ENCODE measurements at places on chromosomes 6 and 20.

GRCh38 chr20:47682028-47682783 lies 103.1 kb downstream of the SULF2 start:
- DNase-seq: no peak

DNA sequence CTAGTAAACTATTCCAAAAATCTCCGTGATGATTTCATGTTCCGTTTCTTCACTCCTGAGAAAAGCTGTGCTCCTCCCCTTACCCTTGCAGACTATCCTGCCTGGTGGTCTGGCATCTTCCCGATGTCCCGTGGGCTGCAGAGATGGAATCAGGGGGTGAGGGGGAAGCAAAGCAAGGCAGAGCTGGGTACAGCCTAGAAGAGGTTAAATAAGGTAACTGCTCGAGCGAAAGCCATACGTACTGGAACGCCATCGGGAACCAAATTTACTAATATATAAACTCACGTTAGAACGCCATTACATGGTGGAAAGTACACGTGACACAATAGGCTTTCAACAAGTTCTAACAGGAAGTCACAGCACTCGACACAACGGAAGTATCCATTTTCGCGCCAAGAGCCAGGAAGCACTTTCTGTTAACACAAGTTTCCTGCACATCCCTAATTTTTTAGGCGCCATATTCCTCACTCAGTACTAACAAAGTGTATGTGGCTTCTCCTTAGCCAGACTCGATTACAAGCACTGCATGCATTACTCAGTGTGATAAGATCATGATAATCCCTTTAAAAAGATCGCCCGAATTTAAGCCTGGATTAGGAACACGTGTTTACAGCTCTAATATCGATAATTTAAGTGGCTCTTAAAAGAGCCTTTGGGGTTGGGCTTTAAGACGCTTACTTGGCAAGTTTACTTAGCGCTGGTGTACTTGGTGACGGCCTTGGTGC lies 101.6 kb upstream of the PRSS16 start:
- no peak for DNase-seq

GRCh38 chr6:112764377-112764776 lies 417.2 kb downstream of the RFPL4B start:
- no peak for DNase-seq

DNA sequence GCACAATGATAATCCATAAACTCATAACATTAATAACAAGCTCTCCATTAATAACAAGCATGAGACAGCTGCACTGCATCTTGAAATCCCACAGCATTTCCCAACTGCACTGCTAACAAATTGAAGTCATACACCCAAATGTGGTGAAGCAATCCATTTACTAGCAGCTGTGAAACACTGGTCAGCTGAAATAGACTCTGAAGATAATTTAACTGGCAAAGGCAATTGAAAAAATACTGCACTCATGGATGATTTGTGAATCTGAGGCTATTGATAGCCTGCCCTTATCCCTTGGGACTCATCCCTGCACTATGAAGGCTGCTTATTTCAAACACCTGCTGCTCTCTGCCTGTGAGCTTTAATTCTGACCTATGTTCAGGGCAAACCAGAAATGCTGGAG lies 49.1 kb upstream of the PLCB1 start:
- DNase-seq: no peak

DNA sequence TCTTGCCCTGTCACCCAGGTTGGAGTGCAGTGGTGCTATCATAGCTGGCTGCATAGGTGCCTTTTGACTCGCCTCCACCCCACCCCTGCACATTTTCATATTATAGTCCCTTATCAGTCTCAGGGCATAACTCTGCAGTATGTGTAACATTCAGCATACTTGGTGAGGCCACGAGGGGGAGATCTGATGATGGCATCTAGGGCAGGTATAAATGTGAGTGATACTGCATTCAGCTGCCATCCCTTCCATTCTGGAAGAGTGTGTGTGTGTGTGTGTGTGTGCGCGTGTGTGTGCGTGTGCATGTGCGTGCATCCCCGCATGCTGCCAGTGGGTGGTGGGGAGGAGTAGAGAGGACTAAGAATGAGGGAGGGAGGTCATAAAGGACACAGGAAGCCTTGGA lies 81.4 kb downstream of the JARID2 start:
- DNase-seq: no peak

- DNase-seq: no peak
These were observed 463.0 kb downstream of the PRKN start for GRCh38 chr6:162264581-162264980.

DNA sequence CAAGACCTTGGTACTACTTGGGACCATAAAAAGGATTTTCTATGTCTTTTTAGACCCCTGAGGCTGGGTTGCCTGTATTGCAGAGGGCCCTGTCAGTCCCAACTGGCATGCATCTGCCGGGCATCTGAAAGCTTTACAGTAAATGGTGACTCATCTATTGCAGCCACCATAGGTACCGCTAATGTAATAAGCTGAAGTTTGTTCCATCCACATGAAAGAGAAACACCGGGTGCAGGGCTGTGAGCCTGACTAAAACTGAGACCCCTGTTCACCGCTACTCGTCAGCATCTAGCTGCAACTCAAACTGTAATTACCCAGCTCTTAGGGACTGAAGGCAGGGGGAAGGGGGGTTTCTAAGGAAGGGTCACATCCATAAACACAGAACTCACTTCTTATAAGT lies 49.5 kb downstream of the TRERF1 start:
- DNase-seq: no peak

GRCh38 chr6:71410164-71410566 lies 121.6 kb downstream of the OGFRL1 start:
- DNase-seq: no peak

- DNase-seq: no peak
These were observed 1.7 kb upstream of the ADGRB3 start for GRCh38 chr6:68633281-68633971.

DNA sequence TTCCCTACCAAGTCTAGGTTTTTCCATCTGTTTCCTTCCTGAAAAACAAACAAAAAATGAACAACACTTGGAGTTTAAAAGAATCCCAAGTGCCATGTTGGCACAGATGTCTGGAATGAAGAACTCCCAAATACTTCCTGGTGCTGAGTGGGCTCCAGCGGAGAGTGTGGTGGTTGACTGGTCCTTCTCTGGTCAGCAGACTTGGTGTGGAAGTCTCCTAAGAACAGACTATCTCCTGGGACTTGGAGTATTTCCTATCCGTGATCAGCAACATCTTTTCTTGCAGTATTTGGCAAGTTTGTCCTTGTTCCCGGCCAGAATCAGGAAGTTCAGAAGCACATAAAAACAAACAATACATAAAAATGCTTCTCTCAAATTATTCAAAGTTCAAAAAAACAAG lies 154.1 kb downstream of the MTFR2 start:
- no peak for DNase-seq

GRCh38 chr6:42182101-42182500 lies 8.9 kb downstream of the GUCA1A start:
- DNase-seq: no peak

- peak; percentile 65 for DNase-seq
These were observed 261.4 kb upstream of the IRAK1BP1 start for GRCh38 chr6:78605909-78606446.

- DNase-seq: peak; percentile 68
These were observed 123.7 kb upstream of the BTN3A2 start for GRCh38 chr6:26241033-26241895.

DNA sequence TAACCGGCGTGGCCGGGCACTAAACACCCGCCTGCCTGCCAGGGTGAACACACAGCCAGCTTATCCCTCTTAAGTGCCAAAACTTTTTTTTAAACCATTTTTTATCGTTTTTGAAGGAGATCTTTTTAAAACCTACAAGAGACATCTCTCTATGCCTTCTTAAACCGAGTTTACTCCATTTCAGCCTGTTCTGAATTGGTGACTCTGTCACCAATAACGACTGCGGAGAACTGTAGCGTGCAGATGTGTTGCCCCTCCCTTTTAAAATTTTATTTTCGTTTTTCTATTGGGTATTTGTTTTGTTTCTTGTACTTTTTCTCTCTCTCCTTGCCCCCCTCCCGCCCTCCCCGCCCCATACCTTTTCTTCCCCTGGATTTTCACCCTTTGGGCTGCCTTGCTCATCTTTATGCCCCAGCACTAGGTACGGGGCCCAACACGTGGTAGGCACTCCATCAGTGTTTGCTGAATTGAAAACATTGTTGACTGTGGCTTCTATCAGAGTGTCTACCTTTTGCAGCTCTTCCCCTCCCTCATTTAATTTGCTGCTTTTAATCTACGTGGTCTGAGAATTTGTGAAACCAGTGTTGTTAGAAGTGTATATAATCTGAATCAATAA lies 1.5 kb downstream of the ZCCHC3 start:
- no peak for DNase-seq

GRCh38 chr6:166952567-166953486 lies 3.5 kb downstream of the RNASET2 start:
- DNase-seq: no peak

DNA sequence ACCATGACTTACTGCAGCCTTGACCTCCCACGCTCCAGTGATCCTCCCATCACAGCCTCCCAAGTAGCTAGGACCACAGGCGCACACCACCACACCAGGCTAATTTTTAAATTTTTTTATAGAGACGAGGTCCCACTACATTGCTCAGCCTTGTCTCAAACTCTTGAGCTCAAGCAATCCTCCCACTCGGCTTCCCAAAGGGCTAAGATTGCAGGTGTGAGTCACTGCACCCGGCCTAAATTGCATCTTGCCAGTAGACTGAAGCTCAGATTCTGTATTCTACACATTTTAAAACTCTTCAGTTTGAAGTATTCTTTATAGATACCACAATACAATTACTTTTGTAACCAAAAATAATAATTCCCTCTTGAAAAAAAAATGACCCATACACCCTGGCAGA lies 11.4 kb downstream of the NUDT3 start:
- DNase-seq: no peak

- DNase-seq: no peak
These were observed 180.7 kb upstream of the PRSS16 start for GRCh38 chr6:27066802-27067201.

DNA sequence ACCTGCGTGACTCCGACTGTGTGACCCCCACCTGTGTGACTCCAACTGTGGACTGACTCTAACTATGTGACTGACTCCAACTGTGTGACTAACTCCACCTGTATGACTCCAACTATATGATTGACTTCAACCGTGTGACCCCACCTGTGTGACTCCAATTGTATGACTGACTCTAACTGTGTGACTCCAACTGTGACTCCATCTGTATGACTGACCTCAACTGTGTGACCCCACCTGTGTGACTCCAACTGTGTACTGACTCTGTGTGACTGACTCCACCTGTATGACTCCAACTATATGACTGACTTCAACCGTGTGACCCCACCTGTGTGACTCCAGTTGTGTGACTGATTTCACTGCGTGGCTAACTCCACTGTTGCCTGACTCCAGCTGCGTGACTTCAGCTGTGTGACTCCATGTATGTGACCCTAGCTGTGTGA lies 38.6 kb downstream of the SYNJ2 start:
- DNase-seq: no peak

DNA sequence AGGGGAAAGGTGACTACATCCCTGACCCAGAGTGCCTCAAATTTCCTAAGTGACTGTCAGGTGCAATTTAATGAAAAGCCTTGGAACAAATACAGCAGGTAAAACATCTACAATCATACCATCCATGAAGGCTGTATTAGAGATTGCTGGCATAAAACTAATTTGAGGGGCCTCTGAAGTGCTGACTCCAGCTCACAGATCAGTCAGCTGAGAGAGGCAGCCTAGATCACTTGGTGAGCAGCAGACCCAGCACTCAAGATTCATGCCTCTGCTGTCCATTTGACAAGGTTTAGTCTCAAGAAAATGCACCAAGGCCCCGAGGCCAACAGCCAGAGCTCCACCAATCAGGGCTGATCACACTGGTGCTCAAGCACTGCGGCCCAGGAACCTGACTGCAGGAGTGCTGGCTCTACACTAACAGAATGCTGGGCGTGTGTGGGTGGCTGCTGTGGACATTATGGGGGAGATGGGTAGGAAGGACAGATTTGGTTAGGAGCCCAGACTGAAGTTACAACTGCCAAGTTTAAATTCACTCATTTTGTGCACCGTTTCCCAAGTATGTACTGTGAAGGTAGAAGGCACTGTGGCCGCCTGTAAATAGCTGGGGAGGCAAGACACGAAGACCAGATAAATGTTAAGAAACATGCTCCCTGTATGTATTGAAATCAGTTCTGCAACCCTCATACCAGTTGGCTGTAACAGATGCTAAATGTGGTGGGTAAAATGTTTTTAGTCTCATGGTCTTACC lies 28.2 kb downstream of the SNX5 start:
- DNase-seq: no peak

GRCh38 chr6:17233531-17233930 lies 47.6 kb upstream of the RBM24 start:
- DNase-seq: peak; percentile 11

DNA sequence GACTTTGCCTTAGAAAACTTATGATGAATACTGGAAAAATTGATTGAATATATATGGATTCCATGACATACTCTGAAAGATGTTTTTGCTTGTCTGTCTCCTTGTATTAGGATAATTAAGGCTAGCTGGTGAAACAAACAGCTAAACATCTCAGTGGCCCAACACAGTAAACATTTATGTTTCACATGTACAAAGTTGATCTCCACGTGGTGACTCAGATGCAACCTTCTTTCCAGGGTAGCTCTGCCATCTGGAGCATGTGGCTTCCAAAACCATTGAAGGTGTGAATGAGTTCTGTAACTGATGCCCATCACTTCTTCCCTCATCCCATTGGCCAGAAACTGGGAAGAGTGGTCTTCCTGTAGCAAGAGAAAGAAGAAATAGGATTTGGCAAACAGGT lies 196.3 kb downstream of the TSHZ2 start:
- no peak for DNase-seq
